ENCODE measurements at places on chromosomes 5 and 9. TPM values are rescaled to one million over a fixed set of nuclear protein-coding genes. Genes with fewer than 3 reads are reported as not detected.

DNA sequence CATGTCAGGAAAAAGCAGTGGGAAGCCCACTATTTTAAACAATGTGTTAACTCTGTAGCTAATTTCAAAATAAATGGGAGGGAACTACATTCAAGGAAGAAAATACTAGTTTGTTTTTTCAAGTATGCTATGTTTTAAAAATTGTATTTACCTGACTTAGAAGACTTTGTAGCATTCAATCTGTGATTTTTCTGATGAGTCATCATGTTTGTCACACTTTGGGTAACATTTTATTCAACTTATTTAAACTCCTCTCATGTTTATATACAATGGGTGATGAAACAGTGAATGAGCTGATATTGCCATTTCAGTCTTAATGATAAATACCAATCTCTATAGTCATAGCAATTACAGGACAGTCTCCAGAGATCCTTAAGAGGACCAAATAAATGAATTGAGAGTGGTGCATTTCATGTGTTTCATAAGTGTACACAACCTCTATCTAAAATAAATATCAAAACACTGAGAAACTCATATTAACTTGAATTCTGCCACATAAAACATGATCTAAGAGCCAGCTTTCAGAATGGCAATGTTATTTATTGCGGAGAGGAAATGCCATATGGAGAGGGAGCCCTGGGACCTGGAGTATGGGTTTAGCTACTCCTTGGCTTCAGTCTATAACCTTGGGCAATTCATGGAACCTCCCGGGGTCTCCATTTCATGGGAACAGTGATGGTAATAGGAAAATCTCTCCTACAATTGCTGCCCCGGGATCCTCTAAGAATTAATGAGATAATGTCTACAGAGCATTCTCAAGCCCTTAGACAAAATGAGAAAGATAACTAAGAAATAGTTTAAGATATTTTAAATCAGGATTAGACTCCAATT lies 913.9 kb downstream of the TLE4 start:
- no peak overlapping the region for H3K27ac ChIP-seq
- H3K36me3 ChIP-seq: no peaks in the 10 kb centered on the region
- no peaks in the 10 kb centered on the region for H3K4me1 ChIP-seq
- no peaks in the 10 kb centered on the region for H3K27me3 ChIP-seq
- no peak for DNase-seq

GRCh38 chr9:6838158-6838557 lies 80.4 kb downstream of the KDM4C start:
- no peak overlapping the region for H3K4me3 ChIP-seq
- H3K27me3 ChIP-seq: no peaks in the 10 kb centered on the region
- no peak overlapping the region for H3K27ac ChIP-seq
- no peak for DNase-seq
- H3K36me3 ChIP-seq: no peaks in the 10 kb centered on the region
- no peaks in the 10 kb centered on the region for H3K4me1 ChIP-seq

DNA sequence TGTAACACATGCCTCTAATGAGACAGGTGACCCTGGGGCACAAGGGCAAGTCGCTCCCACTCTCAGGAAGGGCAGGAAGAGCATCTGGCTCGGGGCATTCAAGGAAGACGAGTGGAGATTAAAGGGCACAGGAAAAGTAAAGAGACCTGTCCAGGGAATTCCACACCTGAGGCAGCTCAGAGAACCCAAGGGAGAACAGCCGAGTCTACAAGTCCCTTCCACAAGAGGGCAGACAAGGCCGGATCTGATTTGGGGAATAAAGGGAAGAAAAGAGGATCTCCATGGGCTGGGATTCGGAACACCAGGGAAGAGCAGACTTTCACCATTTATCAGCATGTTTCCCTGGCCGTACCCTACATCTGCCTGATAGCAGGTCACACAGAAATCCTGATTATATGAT lies 28.1 kb downstream of the GPX3 start:
- no peaks in the 10 kb centered on the region for H3K36me3 ChIP-seq
- DNase-seq: peak; percentile 69
- no peaks in the 10 kb centered on the region for H3K27me3 ChIP-seq
- H3K4me3 ChIP-seq: no peak overlapping the region
- no peaks in the 10 kb centered on the region for H3K4me1 ChIP-seq

The NOXA1 gene
- total RNA-seq: 0.59 TPM

The CYSRT1 gene
- total RNA-seq: 1.4 TPM

DNA sequence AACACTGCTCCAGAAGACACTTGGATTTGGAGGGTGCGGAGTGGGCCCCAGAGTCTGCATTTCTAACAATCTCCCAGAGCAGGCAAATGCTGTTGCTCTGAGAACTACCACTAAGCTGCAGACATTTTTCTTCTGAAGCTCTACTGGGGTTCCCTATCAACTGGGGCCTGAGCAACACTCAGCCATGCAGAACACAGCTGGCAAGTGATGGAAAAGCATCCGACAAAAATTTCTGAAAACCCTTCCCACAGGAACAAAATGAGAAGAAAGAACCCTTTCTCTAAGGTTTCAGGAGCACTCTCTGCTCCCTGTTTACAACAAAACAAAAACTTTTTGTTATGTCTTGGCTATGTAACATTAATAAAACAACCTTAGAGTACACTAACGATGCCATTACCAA lies 516.9 kb downstream of the CTNND2 start:
- no peak overlapping the region for H3K27ac ChIP-seq
- peaks cover 13% of the 10 kb centered on the region for H3K4me1 ChIP-seq
- no peak for DNase-seq
- H3K36me3 ChIP-seq: no peaks in the 10 kb centered on the region
- H3K27me3 ChIP-seq: peaks cover 40% of the 10 kb centered on the region
- no peak overlapping the region for H3K4me3 ChIP-seq

The SELENOP gene
- total RNA-seq: 12.7 TPM

GRCh38 chr5:112063856-112064255 lies 306.9 kb upstream of the NREP start:
- no peaks in the 10 kb centered on the region for H3K36me3 ChIP-seq
- no peak overlapping the region for H3K27ac ChIP-seq
- no peak overlapping the region for H3K4me3 ChIP-seq
- no peak for DNase-seq

DNA sequence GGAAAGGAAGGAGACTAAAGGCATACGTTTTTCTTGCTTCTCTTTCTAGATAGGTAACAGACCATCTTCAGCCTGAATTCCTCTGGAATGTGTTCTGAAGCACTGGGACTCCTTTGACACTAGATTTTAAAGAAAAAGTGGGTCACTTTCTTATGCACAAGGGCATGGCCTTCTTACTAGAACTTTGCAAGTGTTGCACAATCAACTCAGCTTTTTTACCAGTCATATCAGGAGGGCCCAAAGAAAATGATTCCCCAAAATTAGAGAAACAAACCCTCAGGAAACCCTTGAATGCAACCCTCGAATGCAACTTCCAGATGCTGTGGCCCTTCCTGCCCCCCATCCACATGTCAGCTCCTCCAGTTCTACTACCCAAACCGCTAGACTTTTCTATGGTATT lies 93.9 kb downstream of the YTHDC2 start:
- no peaks in the 10 kb centered on the region for H3K27me3 ChIP-seq
- H3K4me3 ChIP-seq: no peak overlapping the region
- 0 out of 2 replicates have a peak, but pooled peaks cover 7% of the 10 kb centered on the region for H3K36me3 ChIP-seq
- DNase-seq: no peak
- H3K4me1 ChIP-seq: peaks cover 3% of the 10 kb centered on the region
- H3K27ac ChIP-seq: no peak overlapping the region

- no peak for DNase-seq
- no peaks in the 10 kb centered on the region for H3K36me3 ChIP-seq
- no peak overlapping the region for H3K27ac ChIP-seq
- no peaks in the 10 kb centered on the region for H3K27me3 ChIP-seq
- no peak overlapping the region for H3K4me3 ChIP-seq
- no peaks in the 10 kb centered on the region for H3K4me1 ChIP-seq
Measured at GRCh38 chr9:87118594-87118993, 171.3 kb upstream of the GAS1 start.

The POC5 gene
- 25.9 TPM for total RNA-seq

- no peak overlapping the region for H3K4me3 ChIP-seq
- H3K36me3 ChIP-seq: no peaks in the 10 kb centered on the region
- no peak overlapping the region for H3K27ac ChIP-seq
- H3K4me1 ChIP-seq: peaks cover 20% of the 10 kb centered on the region
- peaks cover 5% of the 10 kb centered on the region for H3K27me3 ChIP-seq
Measured at GRCh38 chr5:151225071-151225470, 1.2 kb upstream of the CCDC69 start.

DNA sequence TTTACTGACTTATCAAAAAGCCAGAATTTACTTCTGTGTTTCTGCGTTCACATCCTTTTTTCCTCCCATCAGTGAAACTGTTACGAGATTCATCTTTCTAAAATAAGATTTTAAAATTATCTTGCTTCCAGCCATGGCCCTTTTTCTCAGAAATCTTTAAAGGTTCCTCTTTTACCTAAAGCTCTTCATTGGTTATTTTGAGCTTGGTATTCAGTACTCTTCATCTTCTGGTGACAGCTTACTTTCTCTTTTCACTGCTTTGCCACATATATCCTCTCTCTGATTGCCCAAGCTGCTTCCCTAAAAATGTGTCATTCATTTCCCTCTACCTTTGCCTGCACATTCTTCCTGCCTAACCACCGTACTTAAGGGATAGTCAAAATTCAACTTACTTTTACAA lies 32.3 kb downstream of the TGFBR1 start:
- no peaks in the 10 kb centered on the region for H3K27me3 ChIP-seq
- H3K4me3 ChIP-seq: no peak overlapping the region
- no peaks in the 10 kb centered on the region for H3K4me1 ChIP-seq
- DNase-seq: no peak

The ASPN gene
- total RNA-seq: not detected

- H3K27me3 ChIP-seq: no peaks in the 10 kb centered on the region
- no peaks in the 10 kb centered on the region for H3K36me3 ChIP-seq
- no peak for DNase-seq
- H3K27ac ChIP-seq: no peak overlapping the region
- no peaks in the 10 kb centered on the region for H3K4me1 ChIP-seq
Measured at GRCh38 chr5:105593011-105593760, 2030.6 kb upstream of the NUDT12 start.

DNA sequence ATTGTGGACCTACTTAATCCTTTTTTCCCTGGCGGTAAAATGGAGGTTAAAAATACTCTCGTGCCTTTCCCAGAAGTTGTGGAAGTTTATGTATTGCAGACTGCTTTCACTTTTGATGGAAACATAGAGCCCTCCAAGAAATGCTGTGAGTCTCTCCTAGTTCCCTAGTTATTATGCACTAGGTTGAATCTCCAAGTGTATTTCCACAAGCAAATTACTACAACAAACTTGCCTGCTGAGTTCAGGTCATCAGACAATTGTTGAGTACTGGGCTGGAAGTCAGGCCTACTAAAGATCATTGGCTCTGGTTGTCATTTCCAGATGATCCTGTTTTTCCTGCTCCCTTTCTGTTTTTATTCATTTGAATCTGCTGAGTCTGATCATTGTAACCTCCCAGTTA lies 104.1 kb downstream of the CD180 start:
- H3K36me3 ChIP-seq: no peaks in the 10 kb centered on the region
- H3K27me3 ChIP-seq: no peaks in the 10 kb centered on the region
- peaks cover 11% of the 10 kb centered on the region for H3K4me1 ChIP-seq
- no peak overlapping the region for H3K4me3 ChIP-seq

GRCh38 chr5:79560771-79561524 lies 47.0 kb upstream of the HOMER1 start:
- DNase-seq: no peak
- peaks cover 23% of the 10 kb centered on the region for H3K4me1 ChIP-seq
- no peak overlapping the region for H3K4me3 ChIP-seq

- no peak overlapping the region for H3K4me3 ChIP-seq
- H3K4me1 ChIP-seq: peaks cover 7% of the 10 kb centered on the region
- no peaks in the 10 kb centered on the region for H3K36me3 ChIP-seq
- no peak overlapping the region for H3K27ac ChIP-seq
- no peaks in the 10 kb centered on the region for H3K27me3 ChIP-seq
Measured at GRCh38 chr5:112743631-112744030, 5.9 kb downstream of the APC start.

DNA sequence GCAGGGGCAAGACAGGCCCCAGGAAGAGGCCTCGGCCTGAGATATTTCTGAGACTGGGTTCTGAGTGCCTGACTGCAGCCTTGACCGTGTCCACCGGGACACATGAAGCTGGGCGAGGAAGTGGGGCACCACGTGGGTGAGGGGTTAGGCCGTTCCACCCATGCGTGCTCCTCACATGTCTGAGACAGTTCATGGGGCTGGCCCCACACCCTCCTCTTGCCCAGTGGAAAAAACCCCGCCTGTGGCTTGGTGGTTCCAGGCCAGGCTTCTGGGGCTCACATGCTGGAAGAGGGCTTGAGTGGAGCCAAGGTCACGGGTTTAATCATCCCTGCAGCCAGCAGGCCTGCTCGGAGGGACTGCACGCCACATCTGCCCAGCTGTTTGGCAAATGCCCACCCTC lies 11.4 kb downstream of the HMCN2 start:
- H3K27ac ChIP-seq: no peak overlapping the region
- H3K4me1 ChIP-seq: no peaks in the 10 kb centered on the region
- no peaks in the 10 kb centered on the region for H3K36me3 ChIP-seq
- H3K4me3 ChIP-seq: no peak overlapping the region
- DNase-seq: no peak
- no peaks in the 10 kb centered on the region for H3K27me3 ChIP-seq

The BHMT gene
- total RNA-seq: 2.3 TPM

DNA sequence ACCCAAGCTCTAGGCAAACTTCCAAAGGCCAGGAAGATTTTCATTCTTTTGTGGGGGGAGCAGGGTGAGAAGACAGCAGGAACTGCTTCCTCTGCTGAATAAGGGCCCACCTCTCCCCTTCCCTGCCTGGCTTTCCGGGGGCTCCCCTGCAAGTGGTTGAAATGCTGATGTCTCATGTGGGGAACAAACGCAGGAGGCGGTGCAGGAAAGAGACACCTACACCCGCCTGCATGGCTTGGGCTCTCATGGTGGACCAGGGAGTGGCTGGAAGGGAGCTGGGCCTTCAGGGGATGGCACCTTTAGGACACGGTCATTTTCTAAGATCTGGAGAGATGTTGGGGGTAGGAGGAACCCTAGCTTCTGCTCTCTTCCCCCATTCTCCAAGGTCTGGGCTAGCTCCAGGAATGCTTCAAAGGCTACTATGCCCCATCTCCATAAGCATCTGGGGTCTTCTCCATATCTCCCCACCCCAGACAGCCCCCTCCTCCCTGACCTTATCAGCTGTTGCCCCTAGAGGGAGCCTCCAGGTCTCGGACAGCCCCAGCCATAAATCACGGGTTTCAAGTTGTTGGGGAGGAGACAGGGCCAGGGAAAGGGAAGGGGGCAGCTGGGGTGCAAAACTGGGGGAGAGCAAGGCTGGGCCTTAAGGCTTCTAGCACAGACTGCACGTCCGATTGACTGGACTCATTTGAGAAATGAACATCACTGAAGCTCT lies 76.6 kb downstream of the PSD2 start:
- H3K4me1 ChIP-seq: peaks cover 5% of the 10 kb centered on the region
- H3K27ac ChIP-seq: no peak overlapping the region
- no peaks in the 10 kb centered on the region for H3K27me3 ChIP-seq

The ZFYVE16 gene
- total RNA-seq: 24.2 TPM

The SLC1A1 gene
- 8.8 TPM for total RNA-seq

The CAMK4 gene
- total RNA-seq: 7.3 TPM

All from GM23338 (cell line).